ENCODE measurements at places on chromosomes 16 and 17.
A peak's percentile ranks its signal among the peaks of the same experiment; 100 is the strongest.

GRCh38 chr16:879461-879861, 78.9 kb upstream of the GNG13 start:
- no peak for DNase-seq

DNA sequence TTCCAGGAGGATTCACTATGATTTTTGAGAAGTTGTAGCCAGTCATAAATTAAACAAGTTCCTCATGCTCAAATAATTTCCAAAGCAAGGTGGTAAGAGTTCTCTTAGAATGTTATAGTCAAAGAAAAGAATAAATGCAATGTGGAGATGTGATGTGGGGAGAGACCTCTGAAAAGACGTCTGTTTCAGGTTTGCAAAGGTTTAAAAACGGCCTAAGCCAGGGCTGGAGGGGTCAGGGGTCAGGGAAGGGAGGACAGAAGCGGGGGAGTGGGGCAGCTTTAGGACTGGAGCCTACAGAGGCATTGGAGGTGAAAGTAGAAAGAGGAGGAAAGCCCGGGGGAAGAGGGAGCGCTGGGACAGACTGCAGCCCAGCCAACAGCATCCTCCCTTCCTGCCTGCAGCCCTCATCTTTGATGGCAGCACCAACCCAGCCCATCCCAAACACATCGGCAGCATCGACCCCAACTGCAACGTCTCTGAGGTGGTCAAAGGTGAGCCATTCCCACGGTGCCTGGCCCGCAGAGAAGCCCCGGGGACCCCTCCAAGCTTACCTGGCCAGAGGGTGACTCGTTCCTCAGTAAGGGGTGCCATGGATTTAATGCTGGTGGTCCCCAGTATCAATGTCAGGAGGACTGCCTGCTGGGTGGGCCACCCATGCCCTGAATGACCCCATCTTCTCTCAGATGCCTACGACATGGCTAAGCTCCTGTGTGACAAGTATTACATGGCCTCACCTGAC, 11.4 kb downstream of the PDK2 start:
- no peak for DNase-seq

DNA sequence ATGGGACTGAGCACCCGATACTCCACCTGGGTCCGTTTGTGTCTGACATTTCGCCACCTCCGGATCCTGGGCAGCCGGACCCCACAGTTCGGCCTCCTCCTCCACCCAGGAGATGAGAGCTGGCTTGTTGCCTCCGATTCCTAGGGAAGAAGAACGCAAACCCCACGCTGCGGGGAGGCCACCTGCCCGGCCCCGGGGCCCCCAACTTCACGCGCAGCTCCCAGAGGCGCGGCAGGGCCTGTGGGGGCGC, 542 bp downstream of the ZNF764 start:
- no peak for DNase-seq

GRCh38 chr16:67173808-67174705, 3.7 kb downstream of the NOL3 start:
- DNase-seq, result peak; percentile 93

GRCh38 chr16:57562669-57563486, 20.4 kb downstream of the ADGRG5 start:
- DNase-seq, result no peak

DNA sequence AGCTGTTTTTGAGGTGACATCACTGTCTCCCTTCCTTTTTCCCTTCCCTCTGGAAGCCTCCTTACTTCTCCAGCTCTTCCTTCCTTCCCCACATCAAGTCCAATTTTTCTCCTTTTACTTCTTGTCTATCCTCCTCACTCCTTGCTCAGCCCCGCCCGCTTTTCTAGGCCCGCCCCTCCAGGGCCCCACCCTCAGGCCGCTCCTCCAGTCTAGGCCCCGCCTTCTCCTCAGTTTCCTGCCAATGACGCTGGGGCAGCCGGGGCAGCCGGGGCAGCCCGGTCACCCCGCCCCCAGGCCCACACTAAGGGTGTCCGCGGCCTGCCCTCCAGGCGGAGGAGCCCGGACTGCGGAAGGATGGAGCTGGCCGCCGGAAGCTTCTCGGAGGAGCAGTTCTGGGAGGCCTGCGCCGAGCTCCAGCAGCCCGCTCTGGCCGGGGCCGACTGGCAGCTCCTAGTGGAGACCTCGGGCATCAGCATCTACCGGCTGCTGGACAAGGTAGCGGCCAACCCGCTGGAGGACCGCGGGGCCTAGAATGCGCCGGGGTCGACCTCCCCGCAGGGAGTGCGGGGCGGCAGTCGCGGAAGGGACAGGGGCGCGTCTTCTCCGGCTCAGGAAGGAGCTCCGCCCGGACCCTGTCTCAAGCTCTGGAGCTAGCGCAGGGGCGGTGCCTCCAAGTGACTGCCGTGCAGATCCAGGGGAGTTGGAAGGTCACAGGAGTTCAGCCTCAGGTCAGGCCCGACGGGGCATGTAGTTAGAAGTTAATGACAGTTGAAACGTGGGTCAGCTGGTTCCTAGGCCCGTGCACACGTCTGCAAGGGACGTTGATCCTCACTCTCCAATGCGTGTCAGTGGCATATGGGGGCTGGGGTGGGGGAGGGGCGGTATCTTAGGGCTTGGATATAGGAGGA, at the start of gene PCTP:
PCTP (plus strand) TSS at position 302 of the 908 bp plus-strand sequence; CDS start at position 355, 53 bp downstream.
- peak; percentile 91 for DNase-seq

DNA sequence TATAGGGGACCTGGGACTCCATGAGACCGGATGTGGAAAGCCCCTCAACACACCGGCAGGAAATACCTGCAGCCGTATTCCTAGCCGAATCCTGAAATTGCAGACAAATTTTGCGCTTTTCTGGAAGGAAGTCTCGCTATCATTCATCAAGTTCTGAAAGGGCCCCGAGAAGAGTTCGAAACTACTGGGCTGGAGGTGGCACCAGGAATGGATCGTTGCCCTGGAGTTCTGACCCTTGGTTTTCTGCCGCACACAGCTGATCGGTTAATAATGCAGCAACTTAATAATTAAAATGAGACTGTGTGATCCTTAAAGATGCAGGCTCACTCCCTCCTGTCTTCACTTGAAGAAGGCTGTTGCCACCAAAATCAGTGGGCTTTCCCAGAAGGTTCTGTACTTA, 55.7 kb upstream of the MRTFB start:
- DNase-seq, result no peak

- DNase-seq, result no peak
Observed at GRCh38 chr17:43479948-43480347, 3.8 kb upstream of the DHX8 start.

DNA sequence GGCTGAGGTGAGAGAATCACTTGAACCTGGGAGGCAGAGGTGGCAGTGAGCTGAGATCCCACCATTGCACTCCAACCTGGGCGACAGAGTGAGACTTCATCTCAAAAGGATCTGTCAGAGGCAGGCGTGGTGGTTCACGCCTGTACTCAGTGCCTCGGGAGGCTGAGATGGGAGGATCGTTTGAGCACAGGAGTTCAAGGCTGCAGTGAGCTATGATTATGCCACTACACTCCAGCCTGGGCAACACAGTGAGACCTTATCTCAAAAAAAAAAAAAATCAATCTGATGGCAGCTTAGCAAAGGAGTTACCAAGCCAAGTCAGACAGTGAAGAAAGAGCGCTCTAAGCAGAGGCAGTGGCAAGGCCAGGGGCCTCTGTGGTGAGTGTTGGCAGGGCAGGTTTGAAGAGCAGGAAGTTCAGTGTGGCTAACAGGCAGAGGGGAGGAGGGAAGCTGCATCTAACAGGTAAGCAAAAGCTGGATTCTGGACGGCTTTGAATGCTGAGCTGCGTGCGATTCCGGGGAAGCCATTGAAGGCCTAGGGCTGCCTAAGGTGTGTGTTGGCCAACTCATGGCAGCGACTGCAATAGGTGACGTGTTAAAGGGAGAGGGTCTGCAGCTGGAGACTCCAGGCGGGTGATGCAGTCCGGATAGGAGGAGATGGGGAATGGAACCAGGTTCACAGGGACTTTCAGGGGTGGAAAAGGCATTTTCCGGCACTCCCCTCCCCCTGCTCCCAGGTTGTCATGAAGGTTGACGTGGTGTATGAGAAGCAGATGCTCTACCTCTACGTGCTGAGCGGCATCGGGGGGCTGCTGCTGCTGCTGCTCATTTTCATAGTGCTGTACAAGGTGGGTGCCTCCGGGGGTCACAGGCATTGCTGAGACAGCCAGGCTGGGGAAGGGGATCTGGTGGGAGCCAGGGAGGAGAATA, 7.0 kb downstream of the ZNF768 start:
- DNase-seq, result no peak

- DNase-seq, result no peak
Observed at GRCh38 chr17:48550502-48551213, 5.7 kb upstream of the HOXB2 start.

DNA sequence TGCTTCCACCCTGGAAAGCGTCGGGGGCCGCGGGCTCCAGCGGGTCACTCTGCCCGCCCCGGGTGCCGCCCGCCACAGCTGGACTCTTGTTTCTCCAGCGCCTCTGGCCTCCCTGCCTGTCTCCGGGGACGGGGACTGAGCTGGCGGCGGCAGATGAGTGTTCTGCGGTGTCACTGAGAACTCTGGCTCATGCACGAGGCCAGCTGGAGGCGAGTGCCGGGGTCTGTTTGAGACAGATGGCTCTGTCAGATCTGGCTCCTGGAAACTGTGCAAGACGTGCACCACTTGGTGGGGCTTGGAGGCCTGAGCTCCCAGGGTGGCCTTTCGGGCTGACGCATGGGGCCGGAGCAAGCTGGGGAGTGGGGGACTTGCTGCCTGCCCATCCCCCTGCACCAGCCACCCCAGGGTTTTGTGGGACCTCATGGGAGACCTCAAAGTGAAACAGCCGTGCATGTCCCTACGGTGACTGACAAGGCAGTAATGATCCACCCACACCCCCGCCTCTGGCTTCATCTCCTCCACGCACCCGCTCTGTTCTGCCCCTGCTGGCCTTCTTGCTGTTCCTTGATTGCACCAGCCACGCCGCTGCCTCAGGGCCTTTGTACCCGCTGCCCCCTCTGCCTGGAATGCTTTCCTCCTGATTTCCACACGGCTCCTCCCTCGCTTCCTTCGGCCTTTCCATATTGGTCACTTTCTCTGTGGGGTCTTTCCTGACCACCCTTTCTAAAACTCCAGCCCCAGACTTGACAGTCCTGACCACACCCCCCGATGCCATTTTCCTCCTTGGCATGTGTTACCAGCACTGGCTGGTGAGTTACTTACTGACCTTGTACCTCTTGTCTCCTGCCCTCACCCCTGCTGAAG, 174.9 kb upstream of the CIBAR2 start:
- no peak for DNase-seq

DNA sequence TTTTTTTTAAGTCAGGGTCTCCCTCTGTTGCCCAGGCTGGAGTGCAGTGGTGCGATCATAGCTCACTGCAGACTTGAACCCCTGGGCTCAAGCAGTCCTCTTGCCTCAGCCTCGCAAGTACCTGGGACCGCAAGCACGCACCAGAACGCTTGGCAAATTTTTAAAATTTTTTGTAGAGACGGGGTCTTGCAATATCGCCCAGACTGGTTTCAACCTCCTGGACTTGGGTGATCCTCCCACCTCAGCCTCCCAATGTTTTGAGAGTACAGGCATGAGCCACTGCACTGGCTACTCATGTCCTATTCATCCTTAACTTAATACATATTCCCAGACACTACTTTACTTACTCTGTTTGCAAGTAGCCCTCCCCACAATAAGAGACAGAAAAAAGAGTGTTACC, 16.3 kb upstream of the RBL2 start:
- no peak for DNase-seq

GRCh38 chr16:68627951-68628425, 17.1 kb upstream of the CDH3 start:
- no peak for DNase-seq

GRCh38 chr16:63530208-63530607, 1494.0 kb upstream of the CDH8 start:
- DNase-seq, result no peak

- no peak for DNase-seq
Observed at GRCh38 chr17:16484445-16485175, 7.4 kb downstream of the LRRC75A start.

- DNase-seq, result no peak
Observed at GRCh38 chr17:83194761-83195329, 115.4 kb downstream of the METRNL start.
